Prostate gland (tissue), 2 donors: ENCODE measurements at places on chromosomes 5 and 9. TPM values are rescaled to one million over a fixed set of nuclear protein-coding genes. Genes with fewer than 3 reads are reported as not detected.

DNA sequence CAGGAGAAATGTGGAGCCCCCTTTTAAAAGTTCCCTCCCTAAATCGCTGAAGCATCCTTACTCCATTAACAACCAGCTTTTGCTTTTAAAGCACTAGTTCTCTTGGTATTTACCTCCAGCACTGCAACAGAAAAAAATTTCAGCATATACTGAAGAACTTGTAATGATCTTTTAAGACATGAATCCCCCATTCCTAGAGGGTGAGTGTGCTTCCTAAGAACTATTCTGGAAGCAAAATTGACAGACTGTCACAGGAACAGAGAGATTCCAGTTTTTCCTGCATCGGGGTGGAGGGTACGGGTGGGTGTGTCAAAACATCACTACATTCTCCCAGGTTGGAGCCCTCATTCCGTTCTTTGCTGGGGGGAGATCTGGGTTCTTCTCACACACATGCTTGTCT lies 151.9 kb downstream of the EBF1 start:
- no peaks in the 10 kb centered on the region for H3K27me3 ChIP-seq
- no peaks in the 10 kb centered on the region for H3K4me1 ChIP-seq
- no peak for DNase-seq
- no peaks in the 10 kb centered on the region for H3K36me3 ChIP-seq
- H3K27ac ChIP-seq = no peak overlapping the region

GRCh38 chr9:128150594-128151308 lies 1.5 kb downstream of the LCN2 start:
- no peaks in the 10 kb centered on the region for H3K27me3 ChIP-seq

The RPP25L gene
- 52.1 TPM for total RNA-seq

GRCh38 chr9:34985311-34985899 lies 4.1 kb upstream of the DNAJB5 start:
- no peaks in the 10 kb centered on the region for H3K4me1 ChIP-seq
- no peak overlapping the region for H3K27ac ChIP-seq
- H3K4me3 ChIP-seq = no peak overlapping the region
- no peaks in the 10 kb centered on the region for H3K27me3 ChIP-seq
- H3K36me3 ChIP-seq = no peaks in the 10 kb centered on the region

GRCh38 chr5:2430606-2431005 lies 320.9 kb downstream of the IRX2 start:
- no peak overlapping the region for H3K4me3 ChIP-seq
- DNase-seq = no peak
- H3K27ac ChIP-seq = no peak overlapping the region
- peaks cover 2% of the 10 kb centered on the region for H3K27me3 ChIP-seq

DNA sequence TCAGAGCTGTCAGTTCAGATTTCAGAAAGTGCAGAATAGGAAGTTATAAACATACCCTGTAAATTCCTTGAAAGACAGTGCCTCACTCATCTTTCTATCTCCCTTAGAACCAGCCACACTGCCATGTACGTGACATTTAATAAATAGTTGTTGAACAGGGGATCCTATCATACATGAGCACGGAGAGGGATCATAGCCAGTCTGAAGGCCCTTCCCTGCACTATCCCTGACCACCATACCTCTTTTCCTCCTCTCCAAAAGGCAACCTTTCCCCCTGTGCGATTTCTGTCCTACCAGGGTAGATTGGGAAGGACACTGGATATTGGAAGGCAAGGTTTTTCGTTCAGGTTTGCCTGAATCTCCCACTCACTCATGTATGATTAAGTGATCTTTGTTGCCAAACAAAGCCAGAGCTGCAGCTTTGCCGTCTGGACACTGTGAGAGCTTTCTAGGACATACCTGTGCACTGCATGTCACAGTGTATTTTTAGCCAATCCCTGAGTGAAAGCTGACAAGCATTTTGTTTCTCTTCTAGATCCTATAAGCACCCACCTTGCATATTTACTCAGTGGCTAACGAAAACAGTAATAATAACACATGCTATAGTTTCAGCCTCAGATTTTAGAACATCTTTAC lies 986.5 kb upstream of the WWC1 start:
- H3K4me3 ChIP-seq = no peak overlapping the region
- DNase-seq = no peak
- H3K4me1 ChIP-seq = no peaks in the 10 kb centered on the region
- no peaks in the 10 kb centered on the region for H3K36me3 ChIP-seq
- H3K27ac ChIP-seq = no peak overlapping the region

The SLC22A5 gene
- total RNA-seq = 26.2 TPM

DNA sequence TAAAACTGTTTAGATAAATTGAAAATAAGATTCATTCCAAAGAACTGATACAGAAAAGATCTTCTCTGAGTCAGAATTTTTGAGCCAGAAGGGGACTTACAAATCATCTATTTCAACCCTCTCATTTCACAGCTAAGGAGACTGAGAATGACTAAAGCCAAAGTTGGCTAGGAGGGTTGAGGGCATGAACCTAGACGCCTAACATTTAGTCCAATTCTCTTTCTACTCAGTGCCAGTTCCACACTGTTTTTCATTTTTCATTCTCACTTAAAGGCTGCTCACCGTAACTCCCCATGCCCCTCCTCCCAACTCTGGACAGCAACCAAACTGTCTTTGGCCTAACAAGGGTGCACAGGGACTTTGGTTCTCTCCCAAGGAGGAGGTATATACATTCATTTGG lies 364.0 kb downstream of the NDUFS4 start:
- no peaks in the 10 kb centered on the region for H3K4me1 ChIP-seq
- no peaks in the 10 kb centered on the region for H3K36me3 ChIP-seq
- H3K27ac ChIP-seq = no peak overlapping the region
- H3K27me3 ChIP-seq = no peaks in the 10 kb centered on the region
- no peak for DNase-seq

DNA sequence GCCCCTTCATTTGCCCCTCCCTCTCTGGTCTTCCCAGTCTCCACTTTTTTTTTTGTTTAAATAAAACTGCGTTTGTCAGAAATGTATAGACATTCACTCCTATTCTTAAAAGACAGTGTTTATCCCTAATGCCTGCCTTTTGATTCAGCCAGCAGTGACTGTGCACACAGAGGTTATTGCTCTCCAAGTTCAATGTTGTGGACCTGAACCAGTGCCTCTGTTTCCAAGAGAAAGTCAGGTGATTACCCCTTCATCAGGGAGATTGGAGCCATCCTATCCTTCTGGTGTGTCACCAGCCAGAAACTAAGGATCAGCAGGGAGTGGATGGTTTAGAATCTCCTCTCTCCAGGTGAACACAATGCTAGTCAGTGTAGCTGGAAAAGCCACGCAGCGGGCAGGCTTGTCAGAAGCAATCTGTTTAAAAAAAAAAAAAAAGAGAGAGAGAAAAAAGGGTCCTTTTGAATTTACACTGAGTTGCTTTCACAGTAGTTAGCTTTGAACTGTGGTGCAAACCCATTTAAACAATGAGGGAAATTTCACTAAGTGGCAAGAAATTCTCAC lies 167.5 kb upstream of the DMRT1 start:
- no peaks in the 10 kb centered on the region for H3K4me1 ChIP-seq
- no peak overlapping the region for H3K4me3 ChIP-seq
- H3K27ac ChIP-seq = peak overlapping the region; percentile 59
- H3K36me3 ChIP-seq = no peaks in the 10 kb centered on the region

DNA sequence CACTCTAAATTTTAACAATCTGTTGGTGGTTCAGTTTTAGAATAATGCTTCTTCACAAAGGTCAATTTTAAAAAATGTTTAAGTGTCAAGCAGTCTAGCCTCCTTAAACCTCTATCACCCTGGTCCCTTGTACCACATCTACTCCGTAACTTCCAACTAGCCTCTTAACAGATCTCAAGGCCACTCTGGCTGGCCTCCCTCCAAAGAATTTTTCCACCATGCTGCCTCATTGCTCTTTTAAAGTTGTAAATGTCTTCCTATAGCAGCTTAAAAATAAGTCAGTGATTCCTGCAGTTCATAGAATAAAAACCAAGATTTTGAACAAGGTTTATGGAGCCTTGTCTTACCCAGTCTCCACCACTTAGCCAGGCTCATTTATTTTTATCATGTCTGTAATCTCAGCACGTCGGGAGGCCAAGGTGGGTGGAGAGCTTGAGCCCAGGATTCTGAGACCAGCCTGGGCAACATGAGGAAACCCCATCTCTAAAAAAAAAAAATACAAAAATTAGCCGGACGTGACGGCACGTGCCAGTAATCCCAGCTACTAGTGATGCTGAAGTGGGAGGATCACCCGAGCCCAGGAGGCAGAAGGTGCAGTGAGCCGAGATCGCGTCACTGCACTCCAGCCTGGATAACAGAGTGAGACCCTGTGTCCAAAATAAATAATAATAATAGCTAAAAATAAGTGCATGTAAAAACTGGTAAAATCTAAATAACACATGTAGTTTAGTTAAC lies 924.9 kb upstream of the DMAC1 start:
- H3K27ac ChIP-seq = no peak overlapping the region
- no peaks in the 10 kb centered on the region for H3K4me1 ChIP-seq
- no peak for DNase-seq
- H3K27me3 ChIP-seq = no peaks in the 10 kb centered on the region

GRCh38 chr9:79471580-79472543 lies 99.9 kb upstream of the TLE4 start:
- H3K27me3 ChIP-seq = no peaks in the 10 kb centered on the region
- H3K4me3 ChIP-seq = no peak overlapping the region
- peak; percentile 45 for DNase-seq
- no peak overlapping the region for H3K27ac ChIP-seq

The ORM1 gene
- total RNA-seq = not detected

DNA sequence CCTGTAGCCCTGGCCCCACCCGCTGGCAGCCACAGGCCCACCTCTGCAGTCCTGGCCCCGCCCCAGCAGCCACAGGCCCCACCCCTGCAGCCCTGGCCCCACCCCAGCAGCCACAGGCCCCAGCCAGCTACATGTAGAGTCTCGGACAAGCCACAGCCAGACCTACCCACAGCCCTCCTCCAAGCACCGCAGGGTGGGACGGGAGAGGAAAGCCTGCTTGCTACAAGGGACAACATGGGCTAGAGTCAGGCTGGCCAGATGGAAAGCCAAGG lies 49.5 kb upstream of the SARDH start:
- no peak overlapping the region for H3K27ac ChIP-seq
- no peak overlapping the region for H3K4me3 ChIP-seq
- H3K4me1 ChIP-seq = no peaks in the 10 kb centered on the region
- DNase-seq = no peak
- H3K27me3 ChIP-seq = no peaks in the 10 kb centered on the region

The TMEM232 gene
- total RNA-seq = 5.1 TPM

The TTLL11 gene
- 11.9 TPM for total RNA-seq

The CKMT2 gene
- total RNA-seq = 9.8 TPM

DNA sequence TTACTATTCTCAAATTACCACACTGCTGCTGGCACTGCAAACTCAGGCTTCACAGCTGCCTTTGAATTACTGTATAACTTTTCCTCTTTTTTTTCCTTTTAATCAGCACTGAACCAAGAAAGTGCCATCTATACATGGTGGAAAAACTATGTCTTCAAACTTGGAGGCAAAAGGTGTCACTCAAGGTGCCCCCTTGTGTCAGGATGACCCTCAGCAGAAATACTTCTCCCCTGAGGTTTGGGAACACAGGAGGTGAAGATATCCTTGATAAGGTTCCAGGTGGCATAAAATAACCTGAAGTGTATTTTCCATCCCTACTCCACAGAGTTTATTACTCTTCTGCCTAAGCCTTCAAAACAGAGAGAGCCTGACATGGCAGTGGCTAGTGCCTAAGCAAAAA lies 14.5 kb downstream of the FRMD3 start:
- H3K36me3 ChIP-seq = no peaks in the 10 kb centered on the region
- no peak overlapping the region for H3K27ac ChIP-seq
- DNase-seq = no peak
- no peaks in the 10 kb centered on the region for H3K27me3 ChIP-seq
- H3K4me3 ChIP-seq = no peak overlapping the region
- H3K4me1 ChIP-seq = no peaks in the 10 kb centered on the region
